H7 (cell line): ENCODE measurements at places on chromosomes 1 and 21. TPM values are rescaled to one million over a fixed set of nuclear protein-coding genes. Genes with fewer than 3 reads are reported as not detected.

The RHCE gene
- 0.62 and 0.70 TPM in 2 replicates for total RNA-seq

The C1orf226 gene
- total RNA-seq, result 9.3 and 13.4 TPM in 2 replicates

The FAM72C gene
- 6.7 and 8.0 TPM in 2 replicates for total RNA-seq

The C1orf94 gene
- 6.5 and 11.8 TPM in 2 replicates for total RNA-seq

The LCE1D gene
- total RNA-seq, result not detected in 2 replicates

The APOBEC4 gene
- not detected in 2 replicates for total RNA-seq

The COL16A1 gene
- 10.3 and 13.8 TPM in 2 replicates for total RNA-seq

GRCh38 chr21:17461014-17461413, 51.8 kb upstream of the CXADR start:
- DNase-seq, result no peak

- DNase-seq, result peak; percentile 23
These were observed 485.3 kb upstream of the PTBP2 start for GRCh38 chr1:96236156-96236739.

DNA sequence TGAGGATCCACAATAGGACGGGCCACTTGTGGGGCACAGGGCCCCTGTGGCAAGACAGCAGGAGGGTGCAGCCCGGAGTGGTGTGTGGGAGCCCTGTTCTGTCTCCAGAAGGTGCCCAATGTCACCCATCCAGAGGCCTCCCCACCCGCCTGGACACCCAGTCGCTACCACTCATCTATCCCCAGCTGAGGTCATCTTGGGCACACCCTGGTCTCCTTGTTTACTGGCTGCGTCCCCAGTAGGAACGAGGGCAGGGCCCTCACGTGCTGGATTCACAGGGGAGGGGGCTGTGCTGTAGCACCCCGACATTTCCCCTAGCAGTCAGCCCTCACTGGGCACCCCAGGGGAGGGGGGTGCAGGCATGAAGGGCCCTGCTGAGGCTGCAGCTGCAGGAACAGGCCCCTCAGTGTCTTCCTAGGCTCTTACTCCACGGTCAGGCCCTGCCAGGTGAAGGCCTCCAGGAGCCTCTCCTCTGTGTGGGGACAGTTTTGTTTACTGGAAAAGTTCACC, 2.3 kb upstream of the TNNT2 start:
- peak; percentile 36 for DNase-seq

DNA sequence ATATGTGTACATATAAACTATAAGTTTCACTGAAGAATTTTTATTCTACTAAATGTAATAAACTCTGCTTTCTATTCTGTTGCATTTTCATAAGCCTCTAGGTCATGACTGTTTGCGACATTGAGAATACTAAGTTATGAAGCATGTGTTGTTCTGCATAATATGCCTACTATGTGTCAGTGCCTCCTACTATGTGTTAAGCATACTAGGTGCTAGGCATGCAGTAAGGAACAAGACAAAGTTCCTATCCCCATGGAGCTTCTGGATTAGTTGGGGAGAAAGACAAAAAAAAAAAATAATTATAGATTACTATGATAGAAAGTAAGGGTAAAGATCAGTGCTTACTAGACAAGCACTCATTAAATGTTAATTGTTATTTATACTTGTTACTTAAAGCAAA, 1.3 kb downstream of the SDCCAG8 start:
- DNase-seq, result no peak

- DNase-seq, result no peak
These were observed 27.6 kb upstream of the SLC16A1 start for GRCh38 chr1:112983537-112984131.

GRCh38 chr1:93670141-93670540, 11.5 kb downstream of the BCAR3 start:
- no peak for DNase-seq

DNA sequence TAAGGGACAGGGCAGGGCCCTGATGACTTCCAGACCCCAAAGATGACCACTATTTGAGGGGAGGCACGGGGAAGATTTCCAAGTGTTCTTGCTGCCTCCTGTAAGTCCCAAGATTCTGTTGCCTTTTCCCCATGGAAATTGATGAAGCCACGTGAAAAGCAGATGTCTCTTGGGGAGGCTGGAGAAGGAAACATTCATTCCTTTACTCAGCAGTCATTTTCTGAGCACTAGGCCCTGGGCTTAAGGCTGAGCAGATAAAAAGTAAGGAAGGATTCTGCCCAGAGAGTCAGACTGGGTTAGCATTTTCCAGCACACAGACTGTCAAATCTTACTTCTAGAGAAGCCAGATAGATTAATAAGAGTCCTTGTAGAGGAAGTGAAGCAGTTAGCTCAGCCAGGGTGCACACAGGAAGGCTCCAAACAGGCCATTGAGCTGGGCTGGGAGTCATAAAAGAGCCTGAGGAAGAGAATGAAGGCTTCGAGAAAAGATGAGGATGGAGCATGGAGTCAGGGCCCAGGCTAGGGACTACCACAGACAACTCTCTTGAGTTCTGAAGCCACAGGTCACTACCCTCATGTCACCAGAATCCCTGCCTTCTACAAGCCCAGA, 10.1 kb downstream of the EXTL1 start:
- DNase-seq, result no peak

DNA sequence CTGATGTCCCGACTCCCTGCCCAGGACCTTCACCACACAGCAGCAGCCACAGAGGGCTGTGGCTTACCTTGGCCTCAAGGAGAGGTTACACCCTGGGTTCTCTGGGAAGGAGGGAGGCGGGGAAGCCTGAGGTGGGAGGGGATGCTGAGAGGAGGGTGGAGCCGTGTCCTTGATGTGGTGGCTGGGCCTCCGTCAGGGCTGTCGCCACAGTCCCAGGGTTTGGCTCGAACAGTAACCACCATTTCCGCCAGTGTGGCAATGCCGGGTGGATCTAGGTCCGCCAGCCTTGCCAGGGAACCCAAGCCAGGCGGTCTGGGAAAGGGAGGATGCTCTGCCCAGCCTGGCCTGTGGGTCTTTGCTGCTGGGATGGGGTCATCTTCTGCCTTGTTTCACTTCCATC, 18.4 kb upstream of the CDCA8 start:
- no peak for DNase-seq

DNA sequence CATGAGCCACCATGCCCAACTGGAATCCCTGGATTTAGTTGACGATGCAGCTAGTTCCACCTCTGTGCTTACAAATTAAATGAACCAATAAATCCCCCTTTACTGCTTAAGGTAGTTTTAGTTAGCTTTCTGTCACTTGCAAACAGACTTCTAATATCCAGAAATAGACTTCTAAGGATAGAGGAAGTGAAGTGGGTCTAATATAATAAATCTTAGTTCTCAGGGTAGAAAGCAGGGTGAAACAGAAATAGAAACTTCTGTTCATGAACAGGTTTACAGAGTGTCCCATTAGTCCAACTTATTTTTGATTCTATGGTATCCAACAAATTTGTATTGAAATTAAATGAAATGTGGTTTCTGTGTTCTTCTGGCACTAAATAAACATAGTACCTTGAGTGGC, 20.1 kb downstream of the BCAS2 start:
- no peak for DNase-seq

DNA sequence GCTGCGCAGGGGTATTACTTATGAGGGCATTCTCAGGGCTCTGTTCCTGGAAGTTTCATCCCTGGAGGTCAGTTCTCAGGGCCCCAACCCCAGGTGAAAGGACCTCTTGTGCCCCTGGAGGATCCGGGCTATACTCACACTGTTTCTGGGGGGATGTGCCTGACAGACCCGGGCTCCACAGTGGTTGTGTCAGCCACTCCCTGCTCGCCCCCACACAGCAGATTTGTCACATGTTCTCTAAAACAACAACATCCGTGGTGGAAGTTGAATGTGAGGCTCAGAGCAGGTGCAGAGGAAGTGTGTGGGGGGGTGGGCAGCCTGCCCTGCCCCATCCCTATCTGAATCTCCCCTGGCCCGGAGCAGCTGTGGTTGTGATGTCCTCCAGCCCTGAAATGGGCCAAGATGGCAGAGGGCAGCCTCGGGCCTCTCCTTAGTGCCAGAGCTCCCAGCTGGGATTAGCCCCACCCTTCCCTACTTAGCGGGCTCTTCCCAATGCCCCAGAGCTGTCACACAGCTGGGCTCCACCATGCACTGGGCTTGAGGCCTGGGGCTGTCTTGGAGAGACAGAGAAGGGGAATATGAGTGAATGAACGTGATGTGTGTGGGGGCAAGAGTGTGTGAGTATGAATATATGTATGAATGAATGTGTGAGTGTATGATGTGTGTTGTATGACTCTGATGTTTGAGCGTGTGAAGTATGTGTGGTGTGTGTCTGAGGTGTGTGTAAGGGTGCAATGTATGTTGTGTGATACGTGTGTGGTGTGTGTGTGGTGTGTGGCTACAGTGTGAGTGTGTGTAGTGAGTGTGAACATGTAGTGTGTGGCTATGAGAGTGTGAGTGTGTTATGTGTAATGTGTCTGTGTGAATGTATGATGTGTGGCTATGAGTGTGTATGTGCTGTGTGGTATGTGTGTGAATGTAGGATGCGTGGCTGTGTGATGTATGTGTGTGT, 1.5 kb upstream of the FCMR start:
- DNase-seq, result no peak

DNA sequence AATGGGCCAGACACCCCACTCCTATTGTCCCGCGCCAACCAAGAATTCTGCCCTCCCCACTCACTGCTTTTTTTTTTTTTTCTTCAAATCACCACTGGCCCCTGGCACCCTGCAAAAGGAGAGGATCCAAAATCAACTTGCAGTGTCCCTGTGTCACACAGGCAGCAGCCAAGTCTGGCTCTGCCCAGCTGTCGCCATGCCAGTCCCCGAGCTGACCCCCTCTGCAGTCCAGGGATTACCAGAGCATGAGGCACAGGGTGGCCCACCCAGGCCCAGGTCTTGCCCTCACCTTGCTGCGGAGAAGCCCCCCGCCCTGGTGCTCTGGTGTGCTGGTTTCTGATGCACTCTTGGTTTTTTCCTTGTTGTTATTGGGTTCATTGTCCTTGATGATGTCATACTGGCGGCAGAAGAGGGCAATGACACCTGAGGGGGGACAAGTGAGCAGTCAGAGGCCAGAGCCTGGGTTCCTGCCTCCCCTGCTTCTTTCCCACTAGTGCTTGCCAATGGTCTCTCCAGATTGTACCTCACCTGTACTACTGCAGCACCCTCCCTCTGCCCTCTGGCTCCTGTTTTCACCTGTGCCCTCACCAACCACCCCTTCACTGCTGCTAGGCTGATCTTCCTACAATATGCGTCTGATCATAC, 6.2 kb downstream of the FNDC5 start:
- DNase-seq, result no peak

DNA sequence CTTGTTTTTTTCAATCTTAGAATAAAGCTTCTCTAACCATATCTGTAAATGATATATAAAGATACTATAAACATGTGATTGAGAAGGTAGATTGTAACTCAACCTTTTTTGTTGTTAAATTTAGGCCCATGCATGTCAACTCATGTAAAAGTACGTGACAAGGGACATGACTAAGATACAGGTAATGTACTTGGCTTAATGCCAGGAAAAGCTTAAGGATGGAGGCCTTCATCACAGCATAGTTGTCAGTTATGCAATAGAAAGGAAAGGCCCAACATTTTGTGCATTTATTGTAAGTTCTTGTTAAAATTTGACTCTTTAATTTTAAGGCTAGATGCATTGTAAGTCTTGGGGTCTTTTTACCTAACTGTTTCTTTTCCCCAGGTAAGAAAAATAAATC, 305.1 kb downstream of the LTN1 start:
- no peak for DNase-seq

DNA sequence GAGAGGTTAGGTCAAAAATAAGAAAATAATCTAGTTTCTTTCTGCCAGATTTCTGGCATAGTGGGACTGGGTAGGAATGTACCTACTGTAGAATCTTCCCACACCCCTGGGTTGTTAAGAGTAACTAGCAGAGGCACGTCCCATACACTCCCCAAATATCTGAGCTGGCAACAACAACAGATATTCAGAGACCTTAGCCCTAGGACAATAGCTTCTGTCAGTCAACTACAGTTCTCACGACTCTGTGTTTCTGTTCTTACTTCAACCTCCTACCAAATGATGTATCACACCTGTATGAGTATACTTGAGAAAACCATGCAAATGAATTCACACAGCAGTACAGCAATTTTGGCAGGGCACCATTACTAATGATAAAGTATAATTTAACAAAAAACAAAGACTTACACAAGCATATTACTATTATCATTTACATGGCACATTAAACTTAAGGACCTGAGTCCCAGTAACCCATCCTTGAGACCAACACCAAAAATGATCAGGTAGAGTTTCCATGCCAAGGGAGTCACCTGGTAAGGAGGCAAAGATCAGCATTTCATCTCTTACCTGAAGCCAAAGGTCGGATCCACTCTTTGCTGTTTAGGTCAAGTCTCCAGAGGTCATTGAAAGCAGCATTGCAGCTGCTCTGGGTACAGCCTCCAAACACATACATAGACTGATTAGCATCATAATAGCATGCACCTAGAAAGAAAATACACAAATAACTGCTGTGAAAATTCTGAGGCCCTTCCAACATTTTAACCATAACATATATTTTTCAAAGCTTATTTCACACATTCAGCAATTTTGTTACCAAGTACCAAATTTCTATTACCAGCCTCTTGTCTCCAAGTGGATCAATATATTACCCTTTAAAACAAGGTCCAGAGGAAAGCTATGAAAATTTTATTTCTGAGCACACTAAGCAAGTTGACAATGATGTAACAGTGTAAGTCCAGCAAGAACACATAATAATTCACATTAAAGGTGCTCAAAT, 57.5 kb upstream of the CPLANE2 start:
- no peak for DNase-seq

DNA sequence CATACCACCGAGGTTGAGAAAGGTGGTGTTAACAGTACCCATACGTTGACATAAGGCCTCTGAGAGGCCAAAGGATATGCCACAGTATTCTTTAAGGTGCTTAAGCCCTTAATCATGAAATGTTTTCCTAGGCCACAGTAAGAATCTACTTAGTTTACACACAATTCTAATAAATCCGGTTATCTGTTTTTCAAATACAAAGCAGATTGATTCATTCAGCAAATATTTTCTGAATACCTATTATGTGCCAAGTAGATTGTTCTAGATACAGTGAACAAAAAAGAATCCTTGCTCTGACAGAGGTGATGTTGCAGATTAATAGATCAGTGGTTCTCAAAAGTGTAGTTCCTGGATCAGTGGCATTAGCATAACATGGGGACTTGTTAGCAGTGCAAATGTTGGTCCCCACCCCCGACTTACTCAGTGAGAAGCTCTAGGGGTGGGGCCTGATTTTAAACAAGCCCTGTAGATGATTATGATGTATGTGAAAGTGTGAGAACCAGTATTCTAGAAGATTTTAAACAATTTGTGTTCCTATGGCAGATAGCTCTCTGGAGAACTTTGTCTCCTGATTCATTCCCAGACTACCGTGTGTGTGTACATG, 61.6 kb downstream of the NFIA start:
- no peak for DNase-seq

DNA sequence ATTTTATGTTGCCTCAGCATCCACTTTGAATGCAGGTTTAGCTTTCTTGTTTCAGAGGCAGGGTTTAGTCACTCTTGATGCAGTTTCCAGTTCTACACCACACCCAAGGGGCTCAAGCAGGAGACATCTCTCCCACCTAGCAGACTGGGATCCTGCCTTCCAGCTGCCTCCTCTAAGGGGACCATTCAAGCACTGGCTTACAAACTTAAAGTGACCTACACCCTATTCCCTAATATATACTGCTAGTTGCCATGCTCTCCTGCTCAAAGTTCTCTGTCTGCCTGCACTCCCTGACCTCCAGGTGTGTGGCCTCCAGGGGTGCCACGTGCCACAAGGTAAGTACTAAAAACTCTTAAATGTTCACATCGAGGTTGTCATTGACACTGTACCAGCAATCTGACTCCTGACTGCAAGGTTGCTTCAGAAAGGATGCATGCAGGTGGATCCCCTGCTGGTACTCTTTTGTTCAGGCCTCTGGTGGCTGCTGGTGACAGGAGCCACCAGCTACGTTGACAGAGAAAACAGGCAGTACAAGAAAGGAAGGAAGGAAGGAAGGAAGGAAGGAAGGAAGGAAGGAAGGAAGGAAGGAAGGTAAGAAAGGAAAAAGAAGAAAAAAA, 185.9 kb downstream of the COQ8A start:
- DNase-seq, result peak; percentile 13
